Smooth muscle cell of bladder (primary cell): ENCODE measurements at places on chromosomes 16 and 17. TPM values are rescaled to one million over a fixed set of nuclear protein-coding genes. Genes with fewer than 3 reads are reported as not detected.

CCL18 gene
- not detected in 2 replicates for total RNA-seq

ARL5C gene
- total RNA-seq = not detected in 2 replicates

RAB11FIP4 gene
- total RNA-seq = 0.28 and 0.74 TPM in 2 replicates

TNK1 gene
- 0.37 and 0.57 TPM in 2 replicates for total RNA-seq

HID1 gene
- total RNA-seq = 0.28 TPM in 2 replicates

CBFB gene
- total RNA-seq = 43.9 and 84.4 TPM in 2 replicates

FAM171A2 gene
- total RNA-seq = 2.3 and 4.2 TPM in 2 replicates

AKAP1 gene
- 5.8 and 12.5 TPM in 2 replicates for total RNA-seq

MYH8 gene
- total RNA-seq = under 0.01 TPM in 1 of 2 replicates, not detected in the other

SHCBP1 gene
- 3.1 and 3.6 TPM in 2 replicates for total RNA-seq
